ENCODE measurements at places on chromosomes 12 and 14.

DNA sequence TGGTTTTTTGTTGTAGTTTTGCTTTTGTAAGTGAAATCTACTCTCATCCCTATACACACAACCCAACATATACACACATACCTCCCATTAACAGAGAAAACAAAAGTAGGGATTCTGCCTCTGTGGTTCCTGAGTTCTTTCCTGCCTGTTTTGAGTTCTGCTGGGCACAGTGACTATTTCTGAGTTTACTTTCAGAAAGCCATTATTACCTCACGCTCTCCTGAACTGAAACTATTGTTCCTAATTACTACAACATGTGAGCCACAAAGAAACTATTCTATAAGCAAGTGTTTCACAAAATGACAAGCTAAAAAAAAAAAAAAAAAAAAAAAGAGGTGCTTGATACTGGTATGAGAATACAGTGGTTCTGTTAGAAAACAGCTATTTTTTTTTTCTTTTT, 110.9 kb downstream of the ALG10B start:
- no peak for DNase-seq

DNA sequence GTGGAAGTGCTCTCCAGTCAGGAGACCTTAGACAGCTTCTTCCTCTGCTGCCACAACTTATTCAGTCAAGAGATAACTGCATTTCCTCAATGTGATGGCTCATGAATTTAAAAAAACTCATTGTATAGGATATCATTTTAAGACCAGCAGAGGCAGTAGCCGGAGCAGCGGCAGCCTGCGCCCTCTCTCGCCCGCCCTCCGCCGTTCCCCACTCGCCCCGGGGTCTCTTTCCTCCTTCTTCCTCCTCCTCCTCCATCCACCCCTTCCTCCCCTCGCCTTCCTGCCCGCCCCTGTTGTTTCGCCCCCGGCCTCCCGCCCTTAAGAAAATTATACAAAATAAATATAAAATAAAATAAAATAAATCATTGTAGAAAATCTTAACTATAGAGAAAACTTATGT, 687.6 kb downstream of the FLRT2 start:
- no peak for DNase-seq

DNA sequence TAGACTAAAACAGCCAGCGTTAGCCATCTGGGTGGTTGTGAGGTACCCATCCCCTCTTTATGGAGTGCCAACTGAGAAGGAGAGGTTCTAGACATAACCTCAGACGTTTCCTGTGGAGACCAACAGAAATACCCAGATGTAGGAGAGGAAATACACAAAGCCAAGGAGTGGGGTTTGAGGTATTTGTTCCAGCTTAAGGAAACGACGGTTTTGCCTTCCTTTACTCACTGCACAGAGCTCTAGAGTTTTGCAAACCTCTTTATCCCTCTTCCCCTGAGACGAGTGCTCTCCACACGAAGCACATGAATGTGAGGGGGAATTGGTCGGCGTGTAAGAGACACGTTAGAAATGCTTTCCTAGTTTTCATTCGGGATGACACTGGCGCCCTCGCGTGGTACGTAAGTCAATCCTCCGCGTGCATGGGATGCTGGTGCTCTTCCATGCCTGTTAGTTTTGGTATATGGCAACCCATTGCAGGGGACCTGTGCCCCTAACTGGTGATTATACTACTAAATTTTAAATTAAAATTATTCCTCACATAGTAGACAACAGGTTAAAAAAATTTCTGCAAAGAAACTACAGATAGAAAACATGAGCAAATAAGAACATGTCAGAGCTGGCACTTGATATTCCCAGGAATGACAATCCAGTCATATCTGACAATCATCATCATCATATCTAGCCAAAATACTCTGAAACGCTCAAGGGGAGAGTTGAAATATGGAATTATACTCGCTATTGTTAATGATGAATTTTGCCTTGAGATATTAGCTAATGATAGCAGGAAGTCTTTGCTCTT, 121.7 kb downstream of the PPM1H start:
- DNase-seq = no peak

GRCh38 chr12:88308825-88309224, 166.7 kb downstream of the TMTC3 start:
- no peak for DNase-seq

DNA sequence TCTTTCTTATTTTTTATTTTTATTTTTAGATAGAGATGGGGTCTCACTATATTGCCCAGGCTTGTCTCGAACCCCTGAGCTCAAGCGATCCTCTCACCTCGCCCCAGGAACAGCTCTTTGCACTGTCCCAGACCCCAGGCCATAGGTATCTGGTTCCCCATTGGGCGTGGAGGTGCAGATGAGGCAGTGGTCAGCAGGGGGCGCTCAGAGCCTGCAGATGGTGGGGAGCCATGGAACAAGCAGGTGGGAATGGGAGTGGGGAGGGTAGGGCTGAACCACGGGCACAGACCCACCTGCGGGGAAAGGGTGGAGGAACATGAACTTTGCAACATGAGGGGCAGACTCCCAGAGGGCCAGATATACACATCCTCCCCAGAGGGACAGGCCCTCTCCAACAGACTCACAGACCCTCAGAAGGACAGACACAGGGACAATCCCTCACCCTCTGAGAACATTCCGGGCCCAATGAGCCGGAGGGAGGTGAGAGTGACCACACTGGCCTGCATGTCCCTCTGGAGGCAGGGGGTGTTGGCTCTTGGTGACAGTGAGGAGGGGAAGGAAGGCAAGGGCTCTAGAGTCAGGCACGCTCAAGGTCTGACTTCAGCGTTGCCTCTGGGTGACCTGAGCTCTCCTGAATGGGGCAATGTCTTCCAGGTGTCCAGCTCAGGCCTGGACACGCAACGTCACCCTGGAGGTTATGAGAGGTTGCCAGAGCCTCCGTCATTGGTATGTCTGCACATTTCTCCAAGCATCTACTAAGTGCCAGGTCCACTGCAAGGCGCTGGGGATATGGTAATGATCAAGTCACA, 34.9 kb downstream of the KRT80 start:
- DNase-seq = no peak

DNA sequence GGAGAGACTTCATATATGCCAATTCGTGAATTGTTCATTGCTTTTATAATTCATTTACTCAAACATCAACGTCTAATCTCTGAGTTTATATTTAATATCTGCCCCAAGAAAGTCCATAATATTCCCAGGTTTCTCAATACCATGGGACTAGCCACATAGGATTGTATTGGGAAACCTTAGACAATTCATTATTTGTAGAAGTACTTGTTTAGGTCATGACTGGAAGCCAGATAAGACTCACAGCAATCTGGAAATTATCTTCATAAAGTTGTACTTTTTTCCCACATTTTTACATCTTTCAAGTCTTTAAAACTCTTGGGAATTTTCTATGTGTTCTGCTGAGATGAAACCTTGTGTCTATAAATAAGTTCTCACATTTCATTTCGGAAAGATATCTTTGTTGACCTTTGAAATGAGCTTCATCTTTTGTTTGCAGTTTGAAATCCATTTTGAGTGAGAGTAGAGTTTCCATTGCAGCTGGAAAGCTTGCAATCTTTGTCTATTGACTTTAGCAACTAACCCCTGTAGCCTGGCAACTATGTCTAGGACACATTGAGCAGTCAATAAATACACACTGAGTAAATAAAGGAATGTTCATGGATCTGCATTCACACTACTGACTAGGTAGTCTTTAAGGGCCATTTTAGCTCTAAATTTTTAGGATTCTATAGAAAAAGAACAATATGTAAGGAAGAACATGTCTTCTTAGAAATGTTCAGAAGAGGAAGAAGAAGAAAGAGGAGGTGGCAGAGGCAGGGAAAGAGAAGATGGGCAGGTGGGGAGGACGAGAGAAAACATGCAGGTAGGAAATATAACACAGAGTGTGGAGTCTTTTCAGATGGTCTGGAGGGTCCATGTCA, 154.4 kb downstream of the LRIG3 start:
- DNase-seq = no peak

GRCh38 chr12:122646517-122647217, 56.5 kb downstream of the HCAR2 start:
- no peak for DNase-seq

DNA sequence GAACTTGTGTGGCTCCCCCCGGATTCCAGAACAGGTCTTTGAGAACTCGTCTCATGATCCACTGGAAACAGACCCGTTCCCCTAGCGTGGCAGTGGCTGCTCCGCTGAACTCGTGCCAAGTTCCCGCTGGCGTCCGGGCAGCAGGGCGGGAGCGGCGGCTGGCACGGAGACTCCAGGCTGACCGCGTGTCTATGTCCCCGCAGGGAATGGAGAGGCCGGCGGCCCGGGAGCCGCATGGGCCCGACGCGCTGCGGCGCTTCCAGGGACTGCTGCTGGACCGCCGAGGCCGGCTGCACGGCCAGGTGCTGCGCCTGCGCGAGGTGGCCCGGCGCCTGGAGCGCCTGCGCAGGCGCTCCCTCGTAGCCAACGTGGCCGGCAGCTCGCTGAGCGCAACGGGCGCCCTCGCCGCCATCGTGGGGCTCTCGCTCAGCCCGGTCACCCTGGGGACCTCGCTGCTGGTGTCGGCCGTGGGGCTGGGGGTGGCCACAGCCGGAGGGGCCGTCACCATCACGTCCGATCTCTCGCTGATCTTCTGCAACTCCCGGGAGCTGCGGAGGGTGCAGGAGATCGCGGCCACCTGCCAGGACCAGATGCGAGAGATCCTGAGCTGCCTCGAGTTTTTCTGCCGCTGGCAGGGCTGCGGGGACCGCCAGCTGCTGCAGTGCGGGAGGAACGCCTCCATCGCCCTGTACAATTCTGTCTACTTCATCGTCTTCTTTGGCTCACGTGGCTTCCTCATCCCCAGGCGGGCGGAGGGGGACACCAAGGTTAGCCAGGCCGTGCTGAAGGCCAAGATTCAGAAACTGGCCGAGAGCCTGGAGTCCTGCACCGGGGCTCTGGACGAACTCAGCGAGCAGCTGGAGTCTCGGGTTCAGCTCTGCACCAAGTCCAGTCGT, 1.5 kb downstream of the APOLD1 start:
- DNase-seq = peak; percentile 85

DNA sequence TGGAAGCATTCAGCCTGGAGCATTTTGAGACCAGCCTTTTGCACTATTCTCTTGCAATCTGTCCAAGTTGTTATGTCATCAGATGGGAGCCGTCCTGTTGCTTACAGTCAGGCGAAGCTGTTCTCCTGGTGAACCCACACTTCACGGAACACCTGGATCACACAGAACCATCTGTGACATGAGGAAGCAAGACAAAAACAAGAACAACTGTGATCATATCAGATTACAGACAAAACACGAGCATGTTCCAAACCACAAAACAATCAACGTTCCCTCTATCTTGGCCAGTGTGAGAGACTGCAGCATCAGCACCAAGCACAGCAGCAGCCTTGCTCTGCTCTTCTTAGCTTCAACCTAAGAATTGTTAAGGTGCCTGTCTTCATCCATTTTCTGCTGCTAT, 180.5 kb upstream of the SFSWAP start:
- peak; percentile 92 for DNase-seq

- DNase-seq = peak; percentile 21
Observed at GRCh38 chr12:113185180-113186032, at the start of the genes DDX54 and RITA1. Gene DDX54 (minus strand): TSS chr12:113185478. CDS start chr12:113185451, 27 bp downstream. Gene RITA1 (plus strand): TSS chr12:113185721. CDS start chr12:113186747, 1,026 bp downstream.

GRCh38 chr12:95784286-95784685, 6.3 kb downstream of the NTN4 start:
- DNase-seq = no peak

DNA sequence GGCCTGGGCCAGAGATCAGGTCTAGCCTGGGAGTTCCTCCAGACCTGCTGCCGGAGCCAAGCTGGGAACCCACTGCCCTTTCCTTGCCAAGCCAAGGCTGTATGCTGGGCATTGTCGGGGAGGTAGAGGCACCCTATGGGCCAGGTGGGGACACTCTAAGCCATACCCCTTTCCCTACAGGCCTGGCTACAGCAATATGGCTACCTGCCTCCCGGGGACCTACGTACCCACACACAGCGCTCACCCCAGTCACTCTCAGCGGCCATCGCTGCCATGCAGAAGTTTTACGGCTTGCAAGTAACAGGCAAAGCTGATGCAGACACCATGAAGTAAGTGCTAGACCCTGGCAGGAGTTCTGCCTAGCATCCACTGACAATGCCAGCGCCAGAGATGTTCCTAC, 4.9 kb downstream of the MMP14 start:
- DNase-seq = no peak

- DNase-seq = no peak
Observed at GRCh38 chr12:52280796-52281560, 6.5 kb downstream of the KRT86 start.

- DNase-seq = no peak
Observed at GRCh38 chr12:78888568-78888967, 24.0 kb downstream of the SYT1 start.

DNA sequence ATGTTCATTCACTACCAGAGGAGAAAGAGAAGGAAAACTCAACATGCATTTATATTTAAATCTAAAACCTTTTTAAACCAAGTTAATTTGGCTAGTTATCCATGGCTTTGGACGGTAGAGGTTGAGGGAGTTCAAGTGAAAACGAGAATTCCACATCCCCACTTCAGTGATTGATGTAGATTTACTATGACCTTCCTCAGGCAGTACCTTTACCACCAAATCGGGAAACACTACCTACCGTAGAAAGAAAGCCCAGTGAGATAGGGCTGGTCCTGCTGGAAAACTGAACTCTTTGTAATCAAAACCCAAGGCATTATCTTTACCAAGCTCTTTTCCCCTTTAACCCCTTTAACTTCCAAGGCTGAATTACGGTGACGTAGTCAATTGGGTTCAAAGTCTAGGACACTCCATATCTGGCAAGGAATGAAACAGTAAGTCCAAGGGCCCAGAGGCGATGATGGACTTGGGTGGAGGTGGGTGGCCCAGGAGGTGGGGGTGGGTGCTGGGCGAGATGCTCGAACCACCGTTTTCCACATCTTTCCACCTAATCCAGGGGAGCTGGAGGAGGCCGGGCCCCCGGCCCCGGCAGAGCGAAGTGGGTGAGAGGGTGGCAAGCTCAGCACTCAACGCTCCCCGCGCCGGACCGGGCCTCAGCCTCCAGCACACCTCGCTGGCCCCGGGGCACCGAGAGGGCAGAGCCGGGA, 618 bp downstream of the SEC23A start:
- DNase-seq = no peak
